ENCODE measurements at places on chromosomes 12 and 14.

DNA sequence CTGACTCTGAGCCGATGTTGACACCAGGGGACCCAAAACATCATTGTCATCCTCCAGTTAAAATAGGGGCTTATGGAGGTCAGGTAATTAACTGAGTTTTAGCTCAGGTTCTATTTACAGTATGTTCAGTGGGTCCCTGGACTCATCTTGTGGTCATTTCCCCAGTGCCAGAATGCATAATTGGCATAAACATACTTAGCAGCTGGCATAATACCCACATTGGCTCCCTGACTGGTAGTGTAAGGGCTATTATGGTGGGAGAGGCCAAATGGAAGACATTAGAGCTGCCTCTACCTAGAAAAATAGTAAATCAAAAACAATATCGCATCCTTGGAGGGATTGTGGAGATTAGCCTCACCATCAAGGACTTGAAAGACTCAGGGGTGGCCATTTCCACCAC is 350.9 kb downstream of the C12orf75 start:
- no peak for DNase-seq

GRCh38 chr12:92953747-92954146 is 24.7 kb upstream of the EEA1 start:
- no peak for DNase-seq

- no peak for DNase-seq
Observed at GRCh38 chr12:21583587-21583986, 21.1 kb downstream of the GYS2 start.

GRCh38 chr12:112671564-112671963 is 120.0 kb upstream of the RPH3A start:
- DNase-seq: no peak

DNA sequence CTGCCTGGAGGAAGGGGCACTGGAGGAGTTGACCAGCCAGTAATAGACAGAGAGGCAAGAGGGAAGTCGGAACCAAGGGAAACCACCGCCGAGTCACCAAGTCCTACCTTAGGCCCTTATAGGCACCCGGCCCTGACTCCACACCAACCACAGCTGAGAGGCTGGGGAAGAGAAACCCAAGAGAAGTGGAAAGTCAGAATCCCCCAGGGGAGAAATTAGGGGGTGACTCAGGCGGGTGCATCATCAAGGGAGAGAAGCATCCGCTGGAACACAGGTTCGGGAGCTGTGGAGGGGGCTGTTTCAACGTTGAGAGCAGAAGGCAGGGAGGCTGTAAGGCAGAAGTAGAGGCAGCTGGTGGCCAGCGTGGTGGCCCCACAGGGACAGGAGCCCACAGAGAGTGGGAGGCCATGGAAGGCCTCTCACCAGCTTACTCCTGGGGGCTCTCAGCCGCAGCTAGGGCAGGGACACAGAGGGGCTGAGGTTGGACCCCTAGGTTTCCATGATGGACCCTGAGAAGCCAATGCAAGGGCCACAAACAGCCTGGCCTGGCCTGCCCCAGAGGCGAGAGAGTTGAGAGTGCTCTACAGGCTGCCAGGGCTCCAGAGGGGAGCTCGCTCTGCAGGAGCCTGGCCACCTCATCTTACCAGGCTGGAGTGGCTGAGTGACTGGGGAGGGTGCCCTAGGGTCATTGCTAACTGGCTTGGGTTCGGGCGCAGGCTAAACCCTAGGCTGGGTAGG is 1.4 kb upstream of the TRMT61A start:
- DNase-seq: peak; percentile 88

DNA sequence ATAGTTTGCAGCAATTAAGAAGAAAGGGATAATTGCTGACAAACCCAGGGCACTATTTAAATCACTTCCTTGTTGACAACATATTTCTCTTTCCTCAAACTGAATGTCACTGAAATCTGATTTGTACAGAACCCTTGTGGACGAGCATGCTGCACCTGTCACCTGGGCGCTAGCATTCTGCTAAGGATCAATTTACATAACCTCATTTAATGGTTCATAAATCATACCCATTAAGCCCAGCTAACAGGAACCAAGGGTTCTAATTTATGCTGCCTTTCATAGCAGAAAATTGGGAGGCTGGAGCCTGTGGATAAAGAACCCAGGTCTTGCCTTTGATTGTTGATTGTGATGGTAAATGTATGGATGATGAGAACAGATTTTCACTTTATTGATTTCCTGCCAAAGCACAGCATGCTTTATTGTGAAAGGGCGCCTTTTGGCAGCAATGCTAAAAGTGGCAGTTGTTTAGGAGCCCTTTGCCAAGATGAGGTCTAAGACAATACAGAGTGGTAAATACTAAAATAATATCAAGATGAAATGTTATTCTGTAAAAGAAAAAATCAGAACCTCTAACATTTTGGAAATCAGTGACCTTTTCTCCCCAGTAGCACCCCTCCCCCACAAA is 95.4 kb downstream of the NKX2-1 start:
- DNase-seq: no peak

DNA sequence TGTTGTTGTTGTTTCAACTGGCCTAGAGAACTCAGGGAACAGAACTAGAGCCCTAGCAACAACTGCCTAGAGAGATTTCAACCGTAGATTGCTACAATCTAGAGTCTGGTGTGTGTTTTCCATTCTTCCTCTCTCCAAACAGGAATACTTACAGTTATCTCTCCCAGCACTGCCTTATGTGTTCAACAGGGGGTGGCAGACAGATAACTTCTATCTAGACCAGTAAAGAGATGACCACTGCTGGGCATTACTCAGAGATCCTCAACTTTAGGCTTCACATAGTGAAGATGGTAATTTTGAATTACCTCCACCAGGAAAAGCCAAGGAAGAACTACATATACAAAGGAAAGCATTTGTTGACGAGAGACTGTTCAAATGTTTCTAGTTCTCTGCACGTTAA is 4.8 kb downstream of the TXNDC16 start:
- DNase-seq: no peak

GRCh38 chr14:93958567-93959238 is 17.7 kb downstream of the ASB2 start:
- DNase-seq: no peak

DNA sequence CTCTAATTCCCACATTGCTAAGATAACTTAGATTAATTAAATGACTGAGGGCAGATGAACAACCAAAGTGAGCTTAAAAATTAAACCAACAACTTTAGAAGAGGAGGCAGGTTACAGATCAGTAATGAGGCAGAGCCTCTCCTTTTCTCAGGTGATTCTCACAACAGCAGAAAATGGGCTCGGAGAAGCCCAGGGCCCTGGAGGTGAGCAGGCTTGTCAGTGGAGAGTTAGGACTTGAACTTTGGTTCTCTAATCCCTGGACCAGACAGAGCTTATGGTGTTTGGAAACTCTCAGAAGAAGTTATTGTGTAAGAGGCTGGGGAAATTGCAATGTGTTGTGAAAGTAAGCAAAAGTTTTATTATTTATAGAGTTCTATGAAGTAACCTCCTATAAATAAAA is 2.8 kb downstream of the TRHDE start:
- peak; percentile 14 for DNase-seq

GRCh38 chr14:22547948-22548750 is 40.9 kb downstream of the DAD1 start:
- DNase-seq: no peak

DNA sequence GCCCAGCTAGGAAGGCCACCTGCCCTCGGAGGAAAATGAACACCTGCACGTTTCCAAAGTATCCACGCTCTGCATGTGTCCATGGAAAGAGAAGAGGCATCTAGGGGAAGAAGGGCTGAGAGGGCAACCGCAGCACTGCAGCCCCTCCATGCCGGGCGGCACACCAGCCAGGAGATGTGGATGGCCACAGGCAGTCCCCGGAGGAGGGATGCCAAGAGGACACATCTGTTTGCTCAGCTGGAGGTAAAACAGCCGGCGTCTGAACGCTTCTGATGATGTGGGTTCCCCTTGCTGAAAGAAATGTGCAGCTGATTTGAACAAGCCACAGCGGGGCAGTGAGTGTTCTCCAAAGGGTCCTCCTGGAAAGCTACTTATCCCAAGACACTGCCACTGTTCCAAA is 34.0 kb downstream of the CHGA start:
- DNase-seq: no peak

DNA sequence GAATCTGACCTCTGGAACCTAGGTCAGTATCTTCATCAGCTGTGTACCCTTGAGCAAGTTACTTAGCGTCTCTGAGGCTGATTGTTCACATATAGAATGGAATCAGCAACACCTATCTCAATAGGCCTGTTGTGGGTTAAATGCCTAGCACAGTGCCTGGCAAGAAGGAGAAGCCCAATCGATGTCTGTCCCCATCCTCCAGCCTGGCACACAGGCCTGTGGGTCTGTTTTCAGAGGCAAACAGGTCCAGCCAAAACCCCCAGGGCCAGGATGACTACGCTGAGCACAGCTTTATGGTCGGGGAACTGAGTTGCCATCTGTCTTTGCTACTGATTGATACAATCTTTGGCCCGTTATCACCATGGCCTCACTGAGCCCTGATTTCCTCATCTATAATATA is 89.2 kb downstream of the NUAK1 start:
- no peak for DNase-seq

DNA sequence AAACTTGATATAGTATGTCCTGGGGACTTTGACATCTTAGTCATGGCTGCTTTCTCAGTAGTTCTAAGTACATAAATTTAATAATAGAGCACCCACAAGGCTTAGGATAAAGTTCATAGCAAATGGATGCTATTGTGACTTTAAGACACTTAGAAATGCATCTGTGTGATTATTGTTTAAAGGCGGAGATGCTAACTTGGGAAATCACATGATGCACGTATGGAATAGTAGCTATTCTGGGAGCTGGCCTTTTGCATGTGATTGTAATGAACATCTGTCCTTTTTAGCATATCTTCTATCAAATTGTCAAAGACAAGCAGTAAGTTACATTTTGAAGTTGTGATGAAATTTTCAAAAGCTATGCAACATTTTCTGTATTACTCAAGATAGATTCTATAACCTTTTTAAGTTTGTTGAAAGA is 46.7 kb upstream of the ATP2A2 start:
- no peak for DNase-seq

DNA sequence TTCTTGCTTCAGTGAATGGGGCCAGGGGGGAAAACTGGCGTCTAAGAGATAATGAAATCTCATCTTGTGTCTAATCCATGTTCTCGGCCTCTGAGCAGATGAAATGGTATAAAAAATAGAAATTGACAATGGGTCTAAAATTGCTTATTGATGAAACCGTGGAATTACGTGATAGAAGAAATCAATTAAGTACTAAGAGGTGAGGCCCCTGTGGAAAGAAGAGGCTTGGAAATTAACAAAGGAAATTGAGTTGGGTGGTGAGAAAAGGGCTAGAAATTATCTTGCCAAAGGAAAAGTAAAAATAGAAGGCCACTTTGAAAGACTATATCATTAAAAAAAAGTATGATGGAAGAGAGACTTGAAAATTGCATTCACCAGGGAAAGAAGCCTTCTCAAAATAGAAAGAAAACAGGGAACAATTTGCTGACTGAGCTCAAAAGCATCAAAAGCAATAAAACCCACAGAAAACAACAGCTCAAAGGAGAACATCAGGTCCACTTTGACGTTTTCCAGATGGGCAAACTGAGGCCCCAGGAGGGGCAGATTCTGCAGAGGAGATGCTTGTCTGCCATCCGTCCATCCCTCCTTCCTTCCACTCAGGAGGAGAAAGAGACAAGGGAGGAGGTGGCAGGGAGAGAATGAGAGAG is 226.1 kb upstream of the RTL1 start:
- no peak for DNase-seq

DNA sequence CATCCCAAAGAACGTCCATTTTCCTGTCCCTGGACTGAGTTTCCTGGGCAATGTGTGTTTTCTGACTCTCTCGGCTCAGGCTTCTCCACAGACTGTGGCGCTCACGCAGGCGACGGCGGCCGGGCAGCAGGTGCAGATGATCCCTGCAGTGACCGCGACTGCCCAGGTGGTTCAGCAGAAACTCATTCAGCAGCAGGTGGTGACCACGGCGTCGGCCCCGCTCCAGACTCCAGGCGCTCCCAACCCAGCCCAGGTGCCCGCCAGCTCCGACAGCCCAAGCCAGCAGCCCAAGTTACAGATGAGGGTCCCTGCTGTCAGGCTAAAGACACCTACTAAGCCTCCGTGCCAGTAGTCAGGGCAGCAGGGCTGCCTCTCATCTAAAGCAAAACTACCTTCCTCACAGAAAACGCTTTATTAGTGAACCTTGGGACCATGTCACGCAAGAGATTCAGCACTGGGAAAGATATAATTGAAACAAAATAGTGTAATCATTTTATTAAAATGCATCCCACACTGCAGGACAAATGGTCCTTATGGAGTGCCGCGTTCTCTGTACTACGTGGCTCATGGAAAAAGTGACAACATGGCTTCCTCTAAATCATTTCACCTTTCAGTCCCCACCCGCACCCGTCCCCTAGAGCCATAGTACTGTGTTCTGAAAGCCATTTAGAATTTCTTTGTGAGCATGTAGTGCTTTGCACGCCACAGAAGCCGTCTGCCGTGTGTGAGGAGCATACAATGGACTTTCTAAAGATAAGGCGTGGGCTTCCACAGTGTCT is 66.6 kb downstream of the DDX51 start:
- DNase-seq: no peak

GRCh38 chr12:87467936-87468335 is 561.3 kb downstream of the C12orf50 start:
- no peak for DNase-seq

GRCh38 chr14:67852926-67853604 is 33.5 kb downstream of the RAD51B start:
- peak; percentile 18 for DNase-seq

DNA sequence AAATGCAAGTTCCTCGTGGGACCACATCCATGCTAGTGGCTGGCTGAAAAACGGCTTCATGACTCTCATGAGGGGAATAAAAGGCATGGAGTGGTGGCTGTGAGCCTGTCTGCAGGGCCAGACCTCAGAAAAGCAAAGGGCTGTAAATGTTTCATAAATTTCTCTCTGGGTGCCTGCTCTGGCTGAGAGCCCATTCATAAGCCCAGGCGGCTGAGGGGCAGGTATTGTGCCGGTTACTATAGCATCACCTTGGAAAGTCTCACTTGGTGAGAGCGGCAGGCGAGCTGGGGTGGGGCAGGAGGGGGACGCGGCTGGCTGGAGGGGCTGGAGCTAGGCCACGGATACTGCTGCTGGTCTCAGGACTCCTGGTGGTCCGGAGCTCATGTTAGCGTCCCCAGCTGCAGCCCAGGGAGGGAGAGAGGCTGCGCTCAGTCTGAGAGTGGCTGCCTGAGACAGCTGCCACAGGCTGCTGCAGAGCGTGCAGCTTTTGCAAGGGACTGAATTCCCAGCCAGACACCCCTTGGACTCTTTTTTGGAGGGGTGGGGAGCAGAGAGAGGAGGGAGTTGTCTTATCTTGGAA is at the start of gene SLC17A8:
Gene SLC17A8, plus strand, starts transcription at position 431 of the 580 bp plus-strand sequence. CDS start 318 bp downstream, outside the sequence.
- no peak for DNase-seq

- DNase-seq: no peak
Observed at GRCh38 chr12:62533755-62534107, 67.1 kb downstream of the MON2 start.

GRCh38 chr14:37597914-37598746 is 2.7 kb downstream of the TTC6 start:
- peak; percentile 25 for DNase-seq

DNA sequence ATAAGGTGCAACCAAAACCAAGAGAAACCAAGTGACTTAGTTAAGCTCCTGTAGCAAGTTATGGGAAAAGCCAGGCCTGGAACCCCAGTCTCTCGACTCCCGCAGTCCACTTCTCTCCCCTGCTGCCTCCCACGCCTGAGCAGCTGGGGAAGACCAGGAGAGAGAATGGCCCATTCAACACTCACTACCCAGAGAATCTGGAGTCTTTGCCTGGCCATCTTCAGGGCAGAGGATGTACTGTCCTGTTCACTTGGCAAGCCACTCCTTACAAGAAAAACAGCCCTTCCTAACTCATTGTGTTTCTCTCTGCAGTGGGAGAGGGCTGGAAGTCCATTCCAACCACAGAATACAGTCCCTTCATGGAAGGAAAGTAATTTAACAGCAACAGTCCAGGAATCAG is 1.8 kb downstream of the PITPNM2 start:
- DNase-seq: no peak
